ENCODE measurements at places on chromosomes 6 and 20.

GRCh38 chr6:134480593-134480992, 162.7 kb upstream of the SGK1 start:
- no peak for DNase-seq

DNA sequence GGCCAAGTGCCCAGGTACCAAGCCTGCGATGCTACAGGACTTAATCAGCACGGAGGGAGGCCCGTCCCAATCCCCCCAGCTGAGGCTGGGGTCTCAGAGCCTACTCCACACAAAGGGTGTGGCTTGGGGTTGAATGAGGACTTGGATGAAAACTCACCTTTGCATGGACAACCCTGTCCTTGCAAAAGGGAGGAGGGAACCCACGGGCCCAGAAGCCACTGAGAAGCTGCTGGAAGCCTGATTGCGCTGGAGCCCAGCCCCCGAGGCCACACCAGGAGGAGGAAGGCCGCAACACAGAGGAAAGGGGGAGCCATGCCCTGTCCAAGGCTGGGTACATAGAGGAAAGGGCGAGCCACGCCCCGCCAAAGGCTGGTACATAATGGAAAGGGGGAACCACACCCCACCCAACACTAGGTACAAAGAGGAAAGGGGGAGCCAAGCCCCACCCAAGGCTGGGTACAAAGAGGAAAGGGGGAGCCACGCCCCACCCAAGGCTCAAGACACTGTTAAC, 158.8 kb downstream of the DLL1 start:
- no peak for DNase-seq

GRCh38 chr20:21503345-21503744, 10.5 kb downstream of the NKX2-2 start:
- peak; percentile 84 for DNase-seq

DNA sequence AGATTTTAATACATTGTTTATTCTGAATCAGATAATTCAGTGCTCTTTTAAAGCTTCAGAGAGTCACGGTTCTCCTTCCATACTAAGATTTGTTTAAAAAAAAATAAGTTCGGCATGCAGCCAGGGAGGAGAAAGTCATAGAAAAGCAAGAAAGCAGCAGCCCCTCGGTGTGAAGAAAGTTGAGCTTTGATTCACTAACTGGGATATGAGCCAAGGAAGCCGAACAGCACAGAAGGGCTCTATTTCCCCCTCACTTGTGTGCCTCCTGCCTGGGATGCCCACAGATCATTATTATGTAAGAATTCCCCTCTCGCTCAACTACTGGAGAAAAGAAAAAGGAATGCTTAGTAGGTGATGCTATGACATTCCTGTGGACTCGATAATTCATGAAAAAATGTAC, 69.3 kb upstream of the SYNJ2 start:
- no peak for DNase-seq

GRCh38 chr20:23536328-23536974, 31.8 kb downstream of the CST9L start:
- no peak for DNase-seq

- DNase-seq: no peak
Observed at GRCh38 chr20:22525821-22526220, 58.6 kb downstream of the FOXA2 start.

DNA sequence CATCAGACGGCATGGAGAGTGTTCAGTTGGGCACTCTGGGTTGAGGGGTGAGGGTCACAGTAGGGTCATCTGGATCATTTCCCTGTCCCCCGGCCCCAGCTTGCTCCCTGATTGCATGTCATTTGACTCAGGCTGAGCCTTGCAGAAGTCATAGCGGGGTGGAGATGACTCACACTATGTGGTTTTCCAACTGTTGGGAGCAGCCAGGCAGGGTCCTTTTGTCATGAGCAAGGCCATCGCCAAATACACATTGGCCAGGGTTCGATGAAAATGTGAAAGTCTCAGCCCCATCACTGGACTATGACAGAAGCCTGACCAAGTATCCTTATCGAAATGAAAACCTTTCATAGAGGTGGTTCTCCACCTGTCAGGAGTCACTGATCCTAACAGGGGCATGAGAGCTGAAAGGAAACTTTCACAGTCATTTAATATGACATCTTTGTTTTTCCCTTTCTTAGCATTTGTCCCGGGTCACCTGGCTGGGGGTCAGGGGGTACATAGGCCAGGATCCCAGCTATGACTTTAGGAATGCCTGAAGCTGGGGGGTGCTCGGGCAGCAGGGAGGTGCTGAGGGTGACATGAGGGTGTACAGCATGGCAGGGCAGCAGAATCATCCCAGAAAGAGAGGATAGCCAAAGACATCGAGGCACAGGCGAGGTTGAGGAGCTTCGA, 70.2 kb upstream of the CD93 start:
- DNase-seq: peak; percentile 97

DNA sequence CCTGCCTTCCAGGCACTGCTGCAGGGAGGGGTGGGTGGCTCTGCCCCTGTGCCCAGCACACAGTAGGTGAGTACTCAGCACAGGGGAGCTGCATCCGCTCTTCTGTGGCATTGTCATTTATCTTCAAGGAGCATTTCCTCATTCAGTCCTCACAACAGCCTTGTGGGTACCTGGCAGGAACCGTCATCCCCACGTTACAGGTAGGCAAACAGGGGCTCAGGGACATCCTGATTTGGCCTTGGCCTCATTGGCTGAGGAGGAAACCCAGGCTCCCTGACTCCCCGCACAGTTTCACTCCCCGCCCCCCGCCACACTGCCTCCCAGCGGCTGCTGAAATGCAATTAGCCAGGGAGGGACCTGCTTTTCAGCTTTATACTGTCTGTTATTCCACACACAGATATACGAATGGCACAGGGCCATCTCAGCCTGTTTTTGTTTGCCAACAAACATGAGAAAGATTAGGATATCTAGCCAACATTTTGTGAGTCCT, 24.2 kb upstream of the PNPLA1 start:
- DNase-seq: no peak
